D721Med (cell line): ENCODE measurements at places on chromosomes 1 and 21.

GRCh38 chr1:153677718-153678518 lies 570 bp upstream of the NPR1 start:
- DNase-seq = peak; percentile 56

GRCh38 chr21:14987370-14988170 lies 77.2 kb downstream of the NRIP1 start:
- DNase-seq = no peak

GRCh38 chr1:64328193-64328592 lies 124.8 kb downstream of the UBE2U start:
- DNase-seq = no peak

GRCh38 chr21:36211660-36212512 lies 55.3 kb downstream of the DOP1B start:
- DNase-seq = no peak

DNA sequence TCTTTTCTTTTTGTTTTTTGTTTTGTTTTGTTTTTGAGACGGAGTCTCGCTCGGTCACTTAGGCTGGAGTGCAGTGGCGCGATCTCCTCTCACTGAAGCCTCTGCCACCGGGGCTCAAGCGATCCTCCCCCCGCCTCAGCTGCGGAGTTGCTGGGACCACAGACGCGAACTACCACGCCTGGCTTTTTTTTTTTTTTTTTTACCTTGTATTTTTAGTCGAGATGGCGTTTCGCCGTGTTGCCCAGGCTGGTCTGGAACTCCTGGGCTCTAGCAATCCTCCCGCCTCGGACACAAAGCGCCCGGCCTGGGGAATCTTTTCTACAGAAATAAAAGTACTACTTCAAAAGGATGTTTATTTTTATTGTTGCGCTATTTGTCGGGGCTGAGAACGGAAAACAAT lies 1.1 kb upstream of the SETDB1 start:
- no peak for DNase-seq

DNA sequence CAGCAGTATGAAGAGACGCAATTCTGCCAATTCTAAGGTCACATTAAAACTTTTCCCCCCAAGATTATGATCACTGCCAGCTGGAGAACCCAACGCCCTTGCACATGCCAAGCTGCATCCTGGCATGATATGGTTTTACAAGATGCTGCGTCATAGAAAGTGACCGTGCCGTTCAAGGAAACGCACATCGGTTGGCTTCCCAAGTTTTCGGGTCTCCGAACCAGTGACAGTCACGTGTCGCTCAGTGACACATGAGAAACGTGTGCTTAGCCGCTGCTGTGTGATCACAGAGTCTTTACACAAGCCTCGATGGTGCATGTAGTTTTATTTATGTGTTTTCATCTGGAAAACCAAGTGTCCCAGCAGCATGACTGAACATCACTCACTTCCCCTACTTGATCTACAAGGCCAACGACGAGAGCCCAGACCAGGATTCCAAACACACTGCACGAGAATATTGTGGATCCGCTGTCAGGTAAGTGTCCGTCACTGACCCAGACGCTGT lies 7.4 kb downstream of the SMIM1 start:
- DNase-seq = no peak

- no peak for DNase-seq
Measured at GRCh38 chr1:205441716-205442050, 14.2 kb downstream of the BLACAT1 start.

DNA sequence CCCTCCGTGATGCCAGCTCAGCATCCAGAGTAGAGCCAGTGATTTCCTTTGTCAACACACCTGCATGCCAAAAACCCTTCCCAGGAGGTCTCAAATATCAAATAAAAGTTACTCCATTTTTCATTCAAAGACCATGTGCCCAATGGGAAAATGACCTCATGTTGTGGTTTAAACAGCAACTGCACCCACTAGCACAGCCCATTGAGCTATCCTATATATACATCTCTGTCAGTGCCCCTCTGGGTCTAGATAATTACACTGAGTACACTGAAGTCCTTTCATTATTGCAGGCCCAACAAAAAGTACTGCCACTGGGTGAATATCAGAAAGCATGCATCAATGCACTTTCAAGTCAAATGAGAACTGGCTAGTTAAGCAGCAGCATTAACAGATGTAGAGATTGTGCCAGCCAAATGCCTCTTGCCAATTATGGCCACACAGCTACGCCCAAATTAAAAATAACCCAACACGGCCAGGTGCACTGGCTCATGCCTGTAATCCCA lies 117.7 kb downstream of the SLC45A1 start:
- DNase-seq = no peak

DNA sequence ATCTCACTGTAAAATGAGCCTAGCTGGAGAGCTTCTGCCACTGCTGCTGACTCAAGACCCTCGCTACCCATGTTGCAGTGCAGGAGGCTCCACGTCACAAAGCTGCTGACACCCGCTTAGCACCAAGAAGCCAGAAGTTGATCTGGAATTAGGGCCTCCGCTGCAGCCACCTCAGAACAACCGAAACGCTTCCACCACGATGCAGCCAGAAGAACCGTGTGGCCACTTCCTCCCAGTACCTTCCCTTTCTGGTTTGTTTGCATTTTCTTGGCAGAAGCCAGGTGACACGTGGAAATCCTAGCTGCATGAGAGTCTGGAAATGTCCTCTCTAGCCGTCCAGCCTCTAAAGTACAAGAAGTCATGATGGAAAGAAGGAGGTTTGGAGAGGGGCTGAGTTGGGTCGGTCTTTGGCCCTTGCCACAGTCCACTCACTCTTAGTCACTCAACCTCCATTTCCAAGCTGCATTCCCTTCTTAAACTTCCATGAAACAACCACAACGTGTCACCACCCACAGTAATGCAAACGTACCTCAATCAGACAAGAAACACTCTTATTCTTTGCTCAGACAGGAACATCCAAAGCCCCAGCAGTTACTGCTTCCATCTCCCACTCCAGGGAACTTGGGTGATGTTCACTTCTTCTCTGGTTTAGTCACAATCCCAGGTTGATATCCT lies 10.0 kb upstream of the CDA start:
- no peak for DNase-seq

DNA sequence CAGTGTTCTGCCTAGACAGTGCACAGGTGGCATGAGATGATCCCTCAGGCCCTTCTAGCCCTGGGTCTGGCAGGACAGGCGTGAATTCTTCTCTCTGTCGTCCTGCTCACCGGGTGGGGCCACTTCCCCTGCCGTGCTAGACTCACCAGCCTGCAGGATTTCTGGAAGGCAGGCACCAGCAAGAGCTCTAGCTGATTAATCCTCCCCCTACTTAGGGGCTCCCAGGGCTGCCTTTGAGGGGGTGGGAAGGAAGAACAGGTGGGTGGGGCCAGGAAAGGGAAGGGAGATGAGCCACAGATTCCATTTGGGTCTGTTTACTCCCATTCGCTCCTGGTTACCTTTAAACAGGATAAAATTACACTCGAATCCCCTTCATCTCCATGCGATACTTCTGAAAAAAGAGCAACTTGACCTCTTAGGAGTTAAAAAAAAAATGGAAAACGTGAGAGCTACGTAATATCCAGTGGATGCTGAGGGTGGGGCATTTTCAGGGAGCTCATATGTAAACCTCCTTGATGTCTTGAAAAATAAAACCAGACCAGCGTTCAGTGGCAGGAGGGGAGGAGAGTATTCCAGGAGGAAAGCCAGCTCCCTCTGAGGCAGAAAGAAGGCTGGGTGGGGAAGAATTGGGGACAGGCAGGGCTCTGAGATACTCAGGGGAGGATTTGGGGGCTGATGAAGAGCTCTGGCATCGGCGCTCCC lies 665.5 kb downstream of the PTPRU start:
- no peak for DNase-seq

DNA sequence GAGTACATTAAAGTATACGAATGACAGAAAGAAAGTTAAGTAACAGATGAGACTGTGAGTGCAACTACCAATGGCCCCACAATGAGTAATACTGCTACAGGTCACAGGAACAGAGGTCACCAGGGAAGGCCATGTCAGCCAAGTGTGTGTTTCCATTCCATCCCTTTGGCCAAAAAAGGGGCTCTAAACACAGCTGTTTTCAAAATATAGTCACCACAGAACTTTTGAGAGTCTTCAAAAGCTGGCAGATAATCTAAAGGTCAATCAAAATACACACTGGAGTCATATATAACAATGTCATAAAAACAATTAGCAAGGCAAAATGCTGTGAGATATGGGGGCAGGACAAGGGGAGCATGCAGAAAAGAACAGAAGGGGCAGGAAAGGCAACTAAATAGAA lies 10.2 kb downstream of the USP24 start:
- no peak for DNase-seq

GRCh38 chr1:91014475-91014874 lies 7.4 kb downstream of the ZNF644 start:
- no peak for DNase-seq

DNA sequence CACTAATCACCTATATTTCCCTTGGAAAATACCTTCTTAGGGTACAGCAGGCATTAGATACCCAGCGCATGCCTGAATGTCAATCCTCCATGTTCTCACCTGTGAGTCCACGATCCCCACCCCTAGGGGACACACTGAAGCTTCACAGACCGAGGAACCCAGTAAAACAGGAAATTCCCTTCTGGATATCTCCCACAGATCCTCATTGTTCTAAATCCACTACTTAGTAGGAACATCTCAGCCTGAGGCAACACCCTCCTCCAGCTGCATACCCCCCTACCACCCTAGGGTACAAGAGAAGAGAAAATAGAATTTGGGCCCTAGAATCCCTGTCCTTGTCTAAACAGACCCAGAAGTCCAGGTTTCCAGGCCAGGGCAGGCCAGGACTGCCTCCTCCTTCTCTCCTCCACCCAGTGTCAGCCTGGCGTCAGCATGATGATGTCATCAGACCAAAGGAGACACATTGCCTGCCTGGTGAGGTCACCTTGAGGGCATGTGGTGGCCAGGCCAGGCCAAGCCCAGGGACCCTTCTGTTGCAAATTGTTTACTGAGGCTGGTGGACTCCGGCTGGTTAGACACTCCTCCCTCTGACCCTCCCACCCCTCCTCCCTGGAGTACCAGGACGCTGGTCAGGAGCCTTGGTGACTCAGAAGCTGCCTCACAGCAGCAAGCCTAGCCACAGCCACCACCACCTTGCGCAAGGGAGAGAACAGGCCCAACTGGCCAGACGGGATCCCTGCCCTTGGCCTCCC lies 6.2 kb downstream of the NECTIN4 start:
- no peak for DNase-seq

GRCh38 chr1:76162254-76162653 lies 87.7 kb downstream of the ST6GALNAC3 start:
- no peak for DNase-seq

GRCh38 chr1:220873868-220874655 lies 5.2 kb upstream of the HLX start:
- no peak for DNase-seq

GRCh38 chr1:196114193-196114592 lies 494.0 kb downstream of the KCNT2 start:
- no peak for DNase-seq

- DNase-seq = no peak
Measured at GRCh38 chr1:50108497-50109059, at the start of gene ELAVL4. Gene ELAVL4 (plus strand): TSS chr1:50108920. CDS start chr1:50109190, 270 bp downstream.

- DNase-seq = no peak
Measured at GRCh38 chr1:104574620-104575019, 824.9 kb downstream of the AMY1C start.

DNA sequence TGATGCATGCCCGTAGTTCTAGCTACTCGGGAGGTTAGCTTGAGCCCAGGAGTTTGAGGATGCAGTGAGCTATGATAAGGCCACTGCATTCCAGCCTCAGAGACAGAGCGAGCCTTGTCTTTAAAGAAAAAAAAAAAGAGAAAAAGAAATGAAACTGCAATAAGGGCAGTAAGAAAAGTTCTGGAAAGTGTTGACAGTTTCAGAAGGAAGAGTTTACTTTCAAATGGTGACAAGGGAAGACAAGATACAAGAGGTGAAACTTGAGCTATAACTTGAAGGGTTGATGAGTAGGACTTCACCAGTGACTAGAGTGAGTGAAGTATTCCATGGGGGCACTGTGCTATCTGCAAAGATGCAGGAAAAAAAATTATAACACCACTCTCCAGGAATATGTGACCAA lies 125.0 kb downstream of the AKT3 start:
- DNase-seq = no peak

DNA sequence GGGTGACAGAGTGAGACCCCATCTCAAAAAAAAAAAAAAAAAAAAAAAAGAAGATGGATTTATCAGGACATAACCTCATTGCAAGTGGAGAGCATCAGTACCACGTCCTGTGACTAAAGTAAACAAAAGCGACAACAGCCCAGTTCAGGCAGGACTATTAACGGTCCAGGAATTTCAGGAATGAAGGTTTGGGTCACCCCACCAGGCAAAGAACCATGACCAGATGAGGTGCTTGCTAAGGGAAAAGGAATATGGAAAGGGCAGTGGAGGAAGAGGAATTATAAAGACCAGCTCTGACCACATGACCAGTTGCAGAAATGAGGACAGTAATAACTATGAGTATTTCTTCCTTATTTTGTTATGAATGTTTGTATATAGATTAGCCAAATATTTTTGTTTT lies 35.4 kb upstream of the EIF4G3 start:
- no peak for DNase-seq

- peak; percentile 32 for DNase-seq
Measured at GRCh38 chr1:151292207-151293030, 10.3 kb downstream of the ZNF687 start.

DNA sequence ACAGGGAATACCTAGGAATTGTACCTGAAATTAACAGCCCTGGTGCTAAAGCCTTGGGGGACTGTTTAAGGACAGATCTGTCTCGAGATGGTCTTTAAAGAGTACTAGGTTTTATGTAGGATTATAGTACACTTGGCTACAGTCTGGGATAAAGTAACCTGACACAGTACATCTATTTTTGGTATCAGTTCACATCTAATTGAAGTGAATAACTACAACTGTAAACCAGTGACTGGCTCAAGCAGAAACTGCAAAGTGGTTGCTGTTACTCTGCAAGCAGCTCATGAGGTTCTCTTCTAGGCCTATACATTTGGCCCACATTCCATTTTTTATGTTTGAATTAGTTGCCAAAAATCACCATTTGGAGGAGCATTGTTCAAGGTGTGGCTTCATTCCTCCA lies 320.8 kb upstream of the USP25 start:
- DNase-seq = no peak

- DNase-seq = no peak
Measured at GRCh38 chr21:39630827-39631226, 18.1 kb downstream of the B3GALT5 start.

- DNase-seq = no peak
Measured at GRCh38 chr1:30192969-30193630, 530.3 kb downstream of the MATN1 start.

- DNase-seq = no peak
Measured at GRCh38 chr1:12475530-12475934, 142.5 kb downstream of the DHRS3 start.

DNA sequence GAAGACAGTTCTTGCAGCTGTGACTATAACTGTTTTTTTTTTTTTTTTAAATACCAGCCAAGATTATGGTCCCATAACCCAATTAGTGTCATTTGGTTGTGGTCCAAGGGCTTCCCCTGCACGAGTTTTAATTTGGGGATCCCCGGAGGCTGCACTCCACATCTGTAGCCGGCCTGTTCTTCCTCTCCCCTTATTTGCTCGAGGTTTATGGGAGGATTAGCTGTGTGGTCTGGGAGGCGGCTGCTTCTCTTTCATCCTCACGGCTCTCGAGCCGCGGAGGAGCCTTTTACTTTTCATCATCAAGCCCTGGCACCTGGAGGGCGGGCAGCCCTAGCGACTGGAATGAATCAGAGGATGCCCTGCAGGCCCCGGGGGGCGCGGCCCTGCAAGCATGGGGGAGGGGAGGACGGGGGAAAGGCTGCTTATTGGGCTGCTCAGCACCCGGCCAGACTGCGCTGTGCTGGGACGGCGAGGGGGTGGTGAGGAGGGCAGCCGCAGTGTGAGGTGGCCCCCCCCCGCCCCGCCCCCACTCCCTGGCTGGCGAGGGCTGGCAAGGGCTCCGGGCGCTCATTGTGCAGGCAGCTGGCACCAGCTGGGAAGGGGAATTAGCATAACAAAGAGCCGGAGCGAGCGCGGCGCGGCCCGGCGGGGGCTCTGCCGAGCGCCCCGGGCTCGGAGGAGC lies 18.5 kb downstream of the SERTAD4 start:
- peak; percentile 85 for DNase-seq
